ENCODE measurements at places on chromosomes 3 and 15.

DNA sequence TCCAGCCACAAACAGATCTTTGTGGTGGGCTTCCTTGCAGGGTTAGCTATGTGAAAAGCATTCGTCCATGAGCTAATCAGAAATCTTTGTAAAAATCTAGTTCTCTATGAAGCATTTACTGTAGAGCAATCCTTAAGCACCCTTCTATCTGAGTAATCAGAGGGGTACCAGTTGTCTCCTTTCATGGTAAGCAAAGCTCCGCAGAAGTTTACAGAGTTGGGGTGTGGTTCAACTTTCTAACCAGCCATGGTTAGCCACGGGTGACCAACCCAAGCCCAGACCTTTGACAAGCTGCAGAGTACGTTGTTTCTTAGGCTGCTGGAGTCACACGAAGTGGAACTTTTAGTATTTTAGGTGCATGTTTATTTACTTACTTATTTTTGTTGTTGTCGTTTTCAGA lies 77.4 kb downstream of the FLNB start:
- no peak for DNase-seq

GRCh38 chr3:6644070-6644929 lies 216.6 kb upstream of the GRM7 start:
- no peak for DNase-seq

GRCh38 chr3:115685097-115685496 lies 61.8 kb downstream of the GAP43 start:
- no peak for DNase-seq

DNA sequence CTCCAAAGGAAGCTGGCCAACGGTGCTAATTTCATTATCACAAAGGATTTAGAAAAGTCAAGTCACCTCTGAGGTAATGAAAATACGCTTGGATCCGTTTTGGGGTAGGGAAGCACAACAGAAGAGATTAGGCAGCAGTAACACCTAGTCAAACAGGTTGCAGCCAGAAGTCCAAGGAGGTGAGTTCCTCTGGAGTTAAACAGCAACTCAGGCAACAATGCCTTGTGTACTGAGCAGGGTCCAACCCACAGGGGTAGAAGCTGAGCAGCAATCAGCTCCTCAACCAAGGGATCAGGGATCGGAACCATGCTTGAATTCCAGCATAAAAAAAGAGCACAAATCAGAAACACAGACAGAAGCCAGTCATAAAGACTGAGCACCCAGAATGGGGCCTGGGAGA lies 88.1 kb upstream of the SPRED1 start:
- DNase-seq, result no peak
